Bronchial epithelial cell (primary cell): ENCODE measurements at places on chromosomes 6 and 20.

- no peak for DNase-seq
Measured at GRCh38 chr6:30743099-30744053, 889 bp upstream of the FLOT1 start.

- no peak for DNase-seq
Measured at GRCh38 chr6:49551078-49551865, 804 bp downstream of the C6orf141 start.

GRCh38 chr20:48912065-48912464, 9.4 kb upstream of the ARFGEF2 start:
- DNase-seq, result no peak

GRCh38 chr6:25295651-25296050, 16.5 kb downstream of the CARMIL1 start:
- no peak for DNase-seq

GRCh38 chr6:166579237-166579850, 7.1 kb downstream of the RAMACL start:
- no peak for DNase-seq

GRCh38 chr6:84867521-84867920, 103.1 kb upstream of the TBX18 start:
- DNase-seq, result peak; percentile 83

DNA sequence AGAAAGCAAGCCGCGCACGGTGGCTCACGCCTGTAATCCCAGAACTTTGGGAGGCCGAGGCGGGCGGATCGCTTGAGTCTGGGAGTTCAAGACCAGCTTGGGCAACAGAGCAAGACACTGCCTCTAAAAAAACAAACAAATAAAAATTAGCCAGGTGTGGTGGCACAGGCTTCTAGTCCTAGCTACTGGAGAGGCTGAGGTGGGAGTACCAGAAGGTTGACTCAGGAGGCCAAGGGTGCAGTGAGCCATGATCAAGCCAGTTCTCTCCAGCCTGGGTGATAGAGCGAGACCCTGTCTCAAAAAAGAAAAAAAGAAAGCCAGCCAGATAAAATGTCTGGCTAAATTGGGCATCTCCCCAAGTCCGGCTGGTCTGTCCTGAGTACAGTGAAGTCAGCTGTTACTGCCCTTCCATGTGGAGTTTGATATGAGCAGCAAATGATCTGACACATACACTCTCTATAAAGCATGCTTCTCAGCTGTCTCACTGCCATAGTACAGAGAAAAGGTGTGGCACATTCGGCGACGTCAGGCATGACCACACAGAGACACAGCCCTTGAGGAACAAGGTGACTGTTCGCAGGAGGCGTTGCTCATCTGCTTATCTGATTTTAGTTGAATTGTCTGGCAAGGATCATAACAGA, 13.0 kb downstream of the CD83 start:
- peak; percentile 60 for DNase-seq

DNA sequence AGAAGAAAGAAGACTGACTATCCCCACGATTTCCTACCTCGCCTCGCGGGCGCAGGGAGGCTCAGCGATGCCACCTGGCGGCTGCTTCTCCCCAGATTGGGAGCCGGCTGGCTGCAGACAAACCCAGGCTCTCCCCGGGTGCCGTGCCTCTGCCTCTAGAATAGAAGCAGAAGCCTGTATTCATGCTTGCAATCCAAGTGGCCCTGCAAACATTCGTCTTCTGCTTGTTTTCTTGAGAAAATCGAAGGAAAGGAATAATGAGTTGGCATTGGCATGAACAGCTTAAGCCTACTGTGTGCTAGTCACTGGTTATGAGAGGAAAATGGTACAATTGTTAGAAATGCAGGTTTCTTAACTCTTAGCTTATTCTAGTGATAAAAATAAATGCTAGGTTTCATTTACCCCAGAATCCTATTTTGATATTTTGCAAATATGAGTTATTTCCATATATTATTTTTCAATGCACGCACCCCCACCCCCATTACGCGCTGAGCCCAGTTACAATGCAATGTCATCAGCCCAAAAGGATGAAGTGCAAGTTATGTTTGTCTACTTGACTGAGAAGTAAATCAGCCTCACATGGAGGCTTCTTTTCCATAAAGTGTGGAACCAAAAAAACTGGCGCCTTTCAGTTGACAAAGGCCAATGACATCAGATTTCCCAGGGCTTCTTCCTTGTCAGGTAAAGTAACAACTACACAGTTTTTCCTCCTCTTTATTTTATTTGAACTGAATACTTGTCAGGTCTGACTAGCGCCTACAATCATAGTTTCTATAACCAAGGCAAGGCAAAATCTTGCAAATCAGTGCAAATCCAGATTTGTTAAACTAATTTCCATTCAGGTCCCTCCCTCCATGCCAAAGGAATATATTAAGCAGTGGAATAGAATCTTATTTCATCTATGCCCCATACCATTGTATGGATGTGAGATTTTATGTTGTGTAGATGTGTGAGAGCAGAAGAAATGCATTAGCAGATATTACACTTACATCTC, 3.9 kb upstream of the SOX4 start:
- DNase-seq, result peak; percentile 63

- DNase-seq, result no peak
Measured at GRCh38 chr6:9435281-9435680, 979.6 kb downstream of the TFAP2A start.

DNA sequence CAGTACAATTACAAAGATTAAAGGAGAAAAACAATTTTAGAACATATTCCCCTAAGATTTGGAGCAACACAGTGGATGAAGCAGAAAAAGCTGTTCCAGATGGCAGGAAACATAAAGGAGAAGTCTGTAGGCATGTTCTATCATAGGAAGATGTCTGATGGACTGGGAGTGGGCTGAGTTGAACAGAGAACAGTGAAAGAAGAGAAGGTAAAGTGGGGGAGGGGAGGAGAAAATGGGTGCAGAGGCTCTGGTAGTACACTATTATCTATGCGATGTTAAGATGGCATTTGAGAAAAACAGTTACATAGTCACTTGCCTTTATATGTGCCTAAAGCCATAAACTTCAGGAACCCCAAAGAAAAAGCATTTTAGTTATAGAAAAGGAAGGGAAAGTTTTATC, 4.2 kb upstream of the PHIP start:
- DNase-seq, result no peak

GRCh38 chr6:22036699-22037098, 260.1 kb downstream of the PRL start:
- no peak for DNase-seq

GRCh38 chr20:53850319-53850718, 220.1 kb downstream of the BCAS1 start:
- no peak for DNase-seq

GRCh38 chr6:28335040-28335563, 846 bp downstream of the ZSCAN31 start:
- no peak for DNase-seq

- no peak for DNase-seq
Measured at GRCh38 chr6:125304970-125305660, 3.3 kb upstream of the HDDC2 start.

DNA sequence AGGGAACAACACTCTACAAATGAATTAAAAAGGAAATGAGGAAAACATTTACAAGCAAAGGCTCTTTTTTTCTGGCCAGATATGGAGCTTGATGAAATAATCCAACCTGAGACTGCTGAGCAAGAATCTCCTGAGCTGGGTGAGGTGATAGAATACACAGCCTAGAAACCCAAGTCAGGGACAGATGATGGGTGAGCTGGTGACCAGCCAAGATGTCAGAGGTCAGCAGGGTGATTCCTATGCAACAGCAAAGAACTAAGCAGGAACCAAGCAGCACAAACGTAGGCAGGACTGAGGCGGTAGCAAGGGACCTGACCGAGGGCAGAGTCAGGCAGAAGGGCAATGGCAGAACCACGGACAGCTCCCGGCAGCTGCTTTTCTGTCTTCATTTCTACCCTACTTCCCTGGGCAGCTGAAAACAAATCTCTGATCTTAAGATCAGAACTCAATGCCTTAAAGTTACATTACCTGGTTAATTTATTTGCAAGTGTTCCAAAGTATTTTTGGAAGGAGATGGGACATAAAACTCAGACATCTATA, 75.1 kb downstream of the CDC40 start:
- DNase-seq, result peak; percentile 16

DNA sequence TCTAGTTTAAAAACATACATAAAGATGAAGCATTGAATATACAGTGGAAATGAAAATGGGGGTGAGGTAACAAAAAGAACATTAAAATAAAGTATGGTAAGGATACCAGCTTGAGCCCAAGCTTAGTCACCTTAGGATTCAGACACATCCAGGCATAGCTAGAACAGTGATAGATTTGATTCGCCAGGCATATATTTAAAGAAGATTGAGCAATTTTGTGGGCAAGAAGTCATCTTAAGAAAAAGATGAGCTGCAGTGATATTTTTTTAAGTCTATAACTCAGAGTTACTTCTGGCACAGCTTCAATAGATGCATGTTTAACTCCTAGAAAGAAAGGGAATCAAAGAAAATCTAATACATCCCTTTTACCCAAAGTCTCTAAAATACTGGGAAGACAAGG, 97.9 kb downstream of the BMP5 start:
- DNase-seq, result peak; percentile 58
